Jurkat, Clone E6-1 (cell line): ENCODE measurements at places on chromosomes 1 and 21.

DNA sequence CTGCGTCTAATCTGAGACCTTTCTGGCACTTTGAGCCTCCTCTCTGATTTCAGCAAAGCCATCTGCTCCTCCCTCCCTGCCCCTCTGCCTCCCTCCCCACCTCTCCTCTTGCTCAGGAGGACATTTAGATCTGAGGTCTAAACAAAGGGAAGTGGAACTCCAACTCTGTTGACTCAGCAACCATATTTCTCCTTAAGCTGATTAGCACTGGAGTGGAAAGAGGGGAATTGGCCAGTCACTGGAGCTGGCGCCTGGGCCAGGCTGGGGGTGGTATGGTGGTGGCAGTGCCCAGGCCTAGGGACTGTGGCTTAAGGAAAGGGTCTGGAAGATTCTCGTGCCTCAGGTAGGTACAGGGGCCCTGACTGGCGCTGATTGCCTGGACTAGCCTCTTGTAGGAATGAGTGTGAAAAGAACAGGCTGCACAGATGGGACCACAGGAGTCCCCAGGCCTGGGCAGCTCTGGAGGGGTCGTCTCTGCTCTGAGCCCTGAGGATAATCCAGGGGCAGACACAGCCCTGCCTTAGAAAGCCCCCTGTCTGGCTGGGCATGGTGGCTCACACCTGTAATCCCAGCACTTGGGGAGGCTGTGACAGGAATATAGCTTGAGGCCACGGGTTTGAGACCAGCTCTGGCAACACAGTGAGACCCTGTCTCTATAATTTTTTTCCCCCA lies 11.9 kb downstream of the SH2D2A start:
- no peak for DNase-seq

DNA sequence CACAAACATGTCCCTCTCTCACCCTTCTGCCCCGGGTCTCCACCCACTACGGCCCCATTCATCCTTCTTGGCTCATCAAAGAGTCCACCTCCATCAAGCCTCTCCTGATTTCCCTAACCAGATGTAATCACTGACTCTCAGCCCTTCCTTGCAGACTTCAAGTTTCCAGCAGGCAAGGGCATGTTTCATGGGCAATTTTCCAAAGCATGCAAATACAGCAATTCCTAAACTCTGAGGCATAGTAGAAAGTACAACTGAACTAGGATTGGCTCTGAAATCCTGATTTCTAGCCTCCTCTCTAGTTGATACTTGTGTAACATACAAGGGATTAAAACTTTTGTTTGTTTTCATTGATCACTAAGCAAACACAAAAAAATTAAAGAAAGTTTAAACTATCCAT lies 109.1 kb upstream of the GADD45A start:
- no peak for DNase-seq

- DNase-seq = peak; percentile 96
Measured at GRCh38 chr1:165842671-165843129, 15.3 kb downstream of the UCK2 start.

DNA sequence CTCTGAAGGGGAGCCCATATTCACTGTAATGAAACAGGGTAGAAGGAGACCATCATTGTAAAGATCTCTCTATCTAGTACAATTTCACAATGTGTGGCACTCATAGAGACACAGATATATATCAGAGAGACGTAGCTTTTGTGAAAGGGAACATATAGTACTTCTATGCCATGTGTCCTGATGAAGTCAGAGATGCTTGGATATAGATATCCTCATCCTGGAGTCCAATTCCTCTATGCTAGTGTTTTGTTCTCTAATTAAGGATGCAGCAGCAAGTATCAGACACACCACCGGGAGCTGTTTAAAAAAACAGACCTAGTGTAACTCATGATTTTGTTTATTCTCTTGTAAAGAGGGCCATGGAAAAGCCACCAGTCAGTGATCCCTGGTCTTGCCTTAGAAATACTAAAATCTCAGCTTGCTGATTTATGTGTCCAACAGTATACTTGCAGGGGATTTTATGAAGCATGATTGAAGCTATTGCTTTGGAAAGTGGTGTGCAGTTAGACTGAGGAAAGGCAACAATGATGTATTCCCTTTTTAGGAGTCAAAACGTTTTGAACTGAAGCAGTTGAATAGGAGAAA lies 2.5 kb downstream of the NCAM2 start:
- DNase-seq = no peak

GRCh38 chr1:183291216-183291762 lies 105.2 kb downstream of the LAMC2 start:
- no peak for DNase-seq

- no peak for DNase-seq
Measured at GRCh38 chr1:11961230-11961629, 19.0 kb upstream of the MFN2 start.

GRCh38 chr1:200442023-200442422 lies 32.2 kb upstream of the ZNF281 start:
- no peak for DNase-seq

GRCh38 chr1:166978821-166979220 lies 3.5 kb upstream of the ILDR2 start:
- DNase-seq = no peak

DNA sequence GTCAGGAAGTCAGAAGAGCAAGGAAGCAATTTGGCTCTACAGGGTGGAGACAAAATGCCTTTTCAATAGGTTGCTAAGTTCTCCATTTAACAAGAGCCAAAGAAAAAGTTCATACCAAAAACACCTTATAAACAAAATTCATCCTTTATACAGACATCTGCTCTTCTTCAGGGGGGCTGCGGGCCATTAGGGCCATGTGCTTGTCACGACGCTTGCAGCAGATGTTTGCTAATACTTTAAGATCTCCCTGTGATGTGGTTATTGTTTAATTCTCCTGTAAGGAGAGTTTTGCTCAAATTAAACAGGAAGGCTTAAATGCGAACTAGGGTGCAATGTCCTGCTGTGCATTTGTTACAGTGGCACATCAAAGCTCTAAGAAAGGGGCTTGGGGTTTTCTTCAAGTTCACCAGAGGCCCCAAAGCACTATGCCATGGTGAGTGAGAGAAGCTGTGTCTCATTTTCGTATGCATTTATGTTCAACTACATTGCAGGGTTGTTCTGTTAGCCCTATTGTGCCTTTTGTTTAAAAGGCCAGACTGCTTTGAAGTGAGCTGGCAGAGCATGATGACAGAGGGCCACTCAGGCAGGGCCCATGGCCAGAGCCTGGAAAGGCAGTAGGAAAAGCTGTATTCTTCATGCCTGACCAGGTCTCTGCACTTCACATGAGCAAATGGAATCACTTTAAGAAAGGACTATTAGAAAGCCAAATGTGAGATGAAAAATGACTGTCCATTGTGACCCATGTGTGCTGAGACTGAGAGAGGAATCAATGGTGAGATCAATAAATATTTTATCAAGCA lies 24.8 kb upstream of the NTPCR start:
- peak; percentile 95 for DNase-seq

DNA sequence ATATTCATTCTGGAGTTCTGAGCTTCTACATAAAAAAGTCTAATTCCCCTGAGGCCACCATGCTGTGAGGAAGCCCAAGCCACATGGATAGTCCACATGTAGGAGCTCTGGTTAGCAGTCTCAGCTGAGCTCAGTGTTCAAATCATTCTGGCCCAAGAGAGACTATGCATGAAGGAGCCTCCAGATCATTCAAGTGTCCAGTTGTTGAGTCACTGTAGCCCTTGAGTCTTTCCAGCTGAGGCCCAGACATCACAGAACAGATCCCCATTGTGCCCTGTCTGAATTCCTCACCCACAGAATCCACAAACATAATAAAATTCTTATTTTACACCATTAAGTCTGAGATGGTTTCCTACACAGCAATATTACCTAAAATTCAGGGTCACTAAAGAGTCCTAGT lies 107.0 kb upstream of the NGF start:
- no peak for DNase-seq

DNA sequence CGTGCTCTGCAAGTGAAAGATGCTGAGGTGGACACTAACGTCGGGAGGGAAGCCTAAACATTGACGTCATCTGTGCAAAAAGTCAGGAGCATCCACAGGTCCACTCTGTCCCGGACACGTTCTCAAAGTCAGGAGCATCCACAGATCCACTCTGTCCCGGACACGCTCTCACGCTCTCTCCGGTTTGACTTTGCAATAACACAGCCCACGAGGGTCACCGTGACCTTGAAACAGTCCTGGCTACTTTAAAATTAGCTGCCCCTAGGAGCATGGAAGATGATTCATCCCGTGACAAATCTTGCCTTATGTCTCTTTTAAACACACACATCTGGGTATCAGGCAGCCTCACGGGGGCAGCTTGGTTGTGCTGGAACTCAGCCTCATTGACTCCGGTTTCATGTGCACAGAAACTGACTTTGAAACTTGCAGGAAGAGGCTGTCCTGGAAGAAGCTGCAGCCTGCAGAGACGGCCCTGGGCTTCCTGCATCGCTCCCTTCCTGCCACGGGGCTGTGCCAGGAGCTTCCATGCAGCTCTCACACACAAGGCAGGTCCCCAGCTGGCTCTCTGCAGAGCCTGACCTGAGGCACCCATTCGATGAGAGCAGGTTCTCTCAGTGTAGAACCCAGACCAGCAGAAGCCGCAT lies 18.1 kb upstream of the COL18A1 start:
- DNase-seq = no peak

DNA sequence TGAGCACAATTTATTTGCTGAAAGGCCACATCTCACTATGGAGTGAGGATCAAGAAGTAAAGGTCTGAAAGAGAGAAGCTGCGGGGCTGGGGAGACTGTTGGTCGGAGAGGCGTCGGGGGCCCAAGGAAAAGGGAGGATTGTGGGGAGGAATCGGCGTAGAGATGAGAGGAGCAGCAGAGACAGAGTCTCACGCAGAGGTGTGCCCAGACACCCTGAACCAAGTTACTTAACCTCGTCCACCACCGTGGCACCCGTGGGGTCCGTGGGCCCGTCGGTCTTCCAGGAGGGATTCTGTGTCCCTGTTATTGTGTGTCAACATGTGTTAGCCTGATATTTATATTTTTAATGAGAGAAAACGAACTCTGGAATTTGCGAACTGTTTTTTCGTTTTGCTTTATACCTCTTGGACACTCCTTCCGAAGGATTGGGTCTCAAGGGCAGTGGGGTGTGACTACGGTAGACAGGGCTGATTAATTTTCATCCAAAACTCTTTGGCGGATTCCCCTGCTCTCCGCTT lies 3.8 kb upstream of the NBPF1 start:
- DNase-seq = no peak

DNA sequence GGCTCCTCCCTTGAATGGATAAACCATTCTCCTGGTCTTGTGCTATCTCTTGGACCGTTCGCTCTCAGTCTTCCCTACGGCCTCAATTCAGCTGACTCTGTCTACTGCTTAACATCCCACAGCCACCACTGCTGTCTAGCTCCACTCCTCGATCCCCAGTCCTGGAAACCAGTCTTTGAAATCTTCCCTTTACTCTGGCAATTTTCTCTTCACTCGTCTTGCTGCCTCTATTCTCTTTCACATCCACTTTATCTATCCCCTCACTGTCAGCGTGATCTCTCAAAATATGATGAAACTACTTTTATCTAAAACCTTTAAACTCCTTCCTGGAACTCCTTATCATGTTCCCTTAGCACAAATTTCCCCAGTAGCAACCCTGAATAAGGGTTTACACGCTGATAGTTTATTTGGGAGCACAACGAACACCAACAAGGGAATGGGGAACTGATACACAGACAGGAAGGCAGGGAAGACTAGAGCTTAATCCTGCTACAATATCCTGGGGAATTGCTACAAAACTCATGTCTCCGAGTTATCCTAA lies 131.6 kb upstream of the SAMSN1 start:
- no peak for DNase-seq

DNA sequence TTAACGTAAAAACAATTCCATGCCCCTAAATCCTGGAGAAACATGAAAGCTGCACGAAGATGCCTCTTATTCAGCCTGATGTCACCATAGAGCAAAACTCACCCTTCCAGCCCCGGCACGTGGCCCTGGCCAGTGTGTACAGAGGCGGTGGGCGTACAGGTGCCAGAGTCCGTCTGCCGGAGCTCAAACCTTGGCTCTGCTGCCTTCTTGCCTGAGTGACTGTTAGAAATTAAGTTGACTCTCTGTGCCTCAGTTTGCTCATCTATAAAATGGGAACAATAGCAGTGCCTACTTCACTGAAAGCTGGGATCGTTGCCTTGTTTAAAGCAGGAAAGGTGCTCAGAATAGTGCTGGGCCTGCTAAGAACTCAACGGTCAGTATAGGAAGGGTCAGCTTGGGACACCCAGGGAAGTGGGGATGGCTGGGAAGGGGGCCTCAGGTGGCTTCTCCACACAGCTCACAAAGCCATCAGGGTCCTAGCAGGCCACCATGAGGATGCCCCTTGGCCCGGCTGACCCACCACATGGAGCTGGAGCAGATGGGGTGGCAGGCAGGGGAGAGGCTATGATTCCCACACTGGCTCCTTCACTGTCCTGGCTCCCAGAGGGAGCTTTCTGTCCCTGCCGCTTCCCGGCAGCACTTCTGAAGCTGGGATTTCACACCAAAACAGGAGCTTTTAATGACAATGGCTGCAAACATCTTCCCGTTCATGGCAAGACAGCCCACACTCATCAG lies 237.2 kb downstream of the NPHP4 start:
- no peak for DNase-seq

- no peak for DNase-seq
Measured at GRCh38 chr1:227792216-227793078, 23.0 kb upstream of the PRSS38 start.

- DNase-seq = no peak
Measured at GRCh38 chr1:229141271-229141670, 129.6 kb upstream of the RAB4A start.

DNA sequence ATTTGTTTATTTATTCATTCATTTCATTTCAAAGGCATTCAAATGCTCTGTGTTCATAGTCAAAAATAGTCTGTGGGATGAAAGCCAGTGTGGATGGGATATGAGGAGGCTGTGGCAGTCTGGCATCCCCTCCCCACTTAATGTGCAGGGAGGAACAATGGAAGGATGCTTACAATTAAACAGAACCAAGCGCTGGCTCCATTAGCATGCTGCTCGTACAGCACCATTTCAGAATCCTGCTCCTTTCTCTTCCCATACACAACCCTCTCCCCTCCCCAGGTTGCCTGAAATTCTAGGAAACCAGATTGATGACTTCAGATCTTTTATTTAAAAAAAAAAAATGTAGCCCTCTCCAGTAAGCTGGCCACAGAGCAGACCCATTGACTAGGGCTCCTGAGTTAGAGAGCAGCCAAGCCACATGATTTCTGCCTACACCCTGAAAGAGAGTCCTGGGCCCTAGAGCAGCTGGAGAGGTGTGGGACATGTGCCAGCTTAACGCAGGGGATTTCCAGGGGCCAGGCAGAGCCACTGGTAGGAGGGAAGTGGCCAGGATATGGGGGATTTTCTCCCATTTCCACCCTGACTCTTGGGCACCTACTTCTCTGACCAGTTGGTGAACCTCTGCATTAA lies 205.2 kb downstream of the ASTN1 start:
- DNase-seq = no peak

DNA sequence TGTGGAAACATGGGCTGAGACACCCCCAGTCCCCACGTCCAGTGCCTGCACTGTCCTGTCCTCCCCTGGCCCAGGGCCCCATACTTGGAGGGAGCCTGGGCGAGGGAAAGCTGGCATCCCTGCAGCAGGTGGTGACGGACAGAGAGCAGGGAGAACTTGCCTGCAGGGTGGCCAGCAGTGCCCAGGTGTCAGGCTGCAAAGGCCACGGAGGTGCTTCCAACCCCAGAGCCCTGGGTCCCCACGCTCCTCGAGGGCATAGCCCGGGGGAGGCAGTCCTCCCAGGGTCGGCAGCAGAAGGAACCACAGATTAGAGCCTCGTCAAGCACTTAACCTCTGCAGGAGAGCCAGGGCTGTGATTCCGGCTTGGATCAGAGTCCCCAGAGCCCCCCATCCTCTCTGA lies 77.5 kb downstream of the ARHGEF16 start:
- no peak for DNase-seq

- no peak for DNase-seq
Measured at GRCh38 chr1:10671090-10671489, 125.4 kb downstream of the CASZ1 start.

- DNase-seq = no peak
Measured at GRCh38 chr1:206654828-206655227, 19.5 kb downstream of the DYRK3 start.
